ENCODE measurements at places on chromosomes 4 and X.

DNA sequence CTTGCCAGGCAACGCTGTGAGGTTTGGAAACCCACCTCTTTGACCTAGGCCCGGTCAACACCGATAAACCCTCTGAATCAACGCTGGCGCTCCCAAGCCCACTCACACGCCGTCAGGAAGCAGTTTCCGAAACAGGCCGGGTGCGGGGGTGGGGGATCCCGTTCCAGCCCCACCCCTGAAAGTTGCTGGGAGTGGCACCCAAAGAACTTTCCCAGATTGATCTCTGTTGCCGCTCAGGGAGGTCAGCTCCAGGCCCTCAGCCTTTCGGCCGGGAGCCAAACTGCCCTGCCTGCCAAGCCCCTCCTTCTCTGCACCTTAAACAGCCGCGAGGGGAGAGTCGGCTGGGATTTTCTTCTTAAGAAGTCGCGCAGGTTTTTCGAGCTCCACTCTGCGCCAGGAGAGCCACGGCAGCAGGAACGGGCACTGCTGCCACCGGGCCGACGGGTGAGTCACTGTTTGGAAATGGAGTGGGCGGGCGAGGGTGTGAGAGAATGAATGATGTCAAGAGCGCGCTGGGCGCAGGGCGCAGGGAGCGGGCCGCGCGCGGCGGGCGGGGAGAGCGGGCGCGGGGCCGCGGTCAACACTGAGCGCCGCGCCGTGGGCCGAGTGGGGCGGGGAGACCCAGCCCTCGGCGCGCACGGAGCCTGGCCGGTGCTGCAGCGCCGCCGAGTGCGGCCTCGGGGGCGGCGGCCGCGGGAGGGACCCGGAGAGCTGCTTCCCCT, at the start of gene SGMS2:
Gene SGMS2 (plus strand): TSS at position 583 of the 722 bp plus-strand sequence. CDS start 70,622 bp downstream, outside the sequence.
- no peak for DNase-seq

DNA sequence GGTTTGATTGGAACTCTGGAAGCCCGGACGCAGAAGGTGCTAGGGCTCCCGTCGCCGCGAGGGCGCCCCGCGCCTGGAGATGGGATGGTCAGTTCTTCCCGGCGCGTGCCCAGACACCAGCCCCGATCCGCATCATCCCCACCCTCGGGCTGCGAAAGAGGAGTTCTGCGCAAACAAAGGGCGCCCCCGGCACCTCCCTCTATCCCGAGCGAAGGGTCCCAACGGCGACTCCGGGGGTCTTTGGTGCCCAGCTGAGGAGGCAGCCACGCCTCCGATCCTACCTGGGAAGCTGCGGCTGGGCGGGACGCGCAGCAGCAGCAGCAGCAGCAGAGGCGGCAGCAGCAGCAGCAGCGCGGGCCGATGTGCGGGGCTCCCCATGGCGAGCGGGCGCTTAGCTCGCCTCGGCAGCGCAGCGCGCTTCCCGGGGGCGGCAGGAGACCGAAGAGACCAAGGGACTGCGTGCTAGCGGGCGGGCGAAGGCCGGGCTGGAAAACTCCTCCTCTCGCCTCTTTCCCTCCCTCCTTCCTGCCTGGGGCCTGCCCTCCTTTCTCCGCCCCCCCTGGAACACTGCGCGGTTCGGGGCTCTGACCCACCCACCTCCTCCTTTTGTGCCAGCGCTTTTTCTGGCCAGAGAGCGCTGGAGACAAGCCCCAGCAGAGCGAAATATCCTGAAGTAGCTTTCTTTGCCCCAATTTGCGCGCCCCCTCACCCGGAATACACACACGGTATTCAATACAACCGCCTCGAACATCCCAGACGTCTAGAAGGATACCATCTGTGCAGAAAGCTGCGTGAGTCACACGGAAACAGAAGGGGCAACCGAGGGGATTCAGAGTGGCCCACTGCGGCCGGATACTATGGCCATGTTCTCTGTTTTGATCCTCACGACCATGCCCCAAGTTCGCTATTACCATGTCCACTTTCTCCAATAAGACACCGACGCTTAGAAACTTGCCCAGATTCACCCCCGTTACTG, at the start of gene SRPX:
Gene SRPX (minus strand): TSS at position 457 of the 976 bp plus-strand sequence. CDS start 79 bp downstream, at position 378.
- DNase-seq: no peak

DNA sequence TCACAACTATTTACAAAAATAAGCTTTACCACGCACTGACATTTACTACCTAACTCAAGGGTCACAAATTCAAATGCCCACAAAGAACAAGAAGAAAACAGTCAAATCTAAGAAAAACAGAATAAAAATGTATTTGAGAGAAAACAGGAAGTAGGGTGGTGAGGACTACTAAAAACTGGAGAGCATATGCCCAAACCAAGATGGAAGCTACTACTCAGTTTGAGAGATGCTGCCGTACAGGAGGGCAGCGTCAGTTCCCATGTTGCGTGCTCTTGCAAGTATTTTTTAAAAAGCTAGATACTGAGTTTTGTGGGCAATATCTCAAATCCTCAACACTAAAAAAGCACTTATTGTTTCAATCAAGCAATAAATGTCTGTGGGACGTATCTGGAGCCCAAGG, 16.2 kb downstream of the HNRNPD start:
- no peak for DNase-seq

- no peak for DNase-seq
These were observed 78.9 kb downstream of the SLC10A7 start for GRCh38 chr4:146442801-146443200.

DNA sequence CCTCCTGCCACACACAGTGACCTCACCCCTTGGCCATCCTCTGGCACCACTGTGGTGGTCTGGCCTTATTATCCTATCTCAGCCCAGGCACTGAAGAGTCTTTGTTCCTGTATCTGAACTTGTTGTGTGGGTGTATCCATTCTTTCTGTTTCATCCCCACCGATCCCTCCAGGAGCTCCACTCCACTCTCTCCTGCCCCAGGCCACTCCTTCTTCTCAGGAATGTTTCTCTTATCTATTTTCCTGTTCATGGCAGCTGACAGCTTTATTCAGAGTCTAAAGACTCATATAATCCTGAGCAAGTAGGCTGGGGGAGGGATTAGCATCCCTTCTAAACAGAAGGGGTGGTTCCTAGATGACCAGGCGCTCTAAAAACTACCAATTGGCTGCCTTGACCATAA, 150.0 kb downstream of the ANAPC10 start:
- DNase-seq: no peak
